ENCODE measurements at places on chromosomes 6 and 20.

DNA sequence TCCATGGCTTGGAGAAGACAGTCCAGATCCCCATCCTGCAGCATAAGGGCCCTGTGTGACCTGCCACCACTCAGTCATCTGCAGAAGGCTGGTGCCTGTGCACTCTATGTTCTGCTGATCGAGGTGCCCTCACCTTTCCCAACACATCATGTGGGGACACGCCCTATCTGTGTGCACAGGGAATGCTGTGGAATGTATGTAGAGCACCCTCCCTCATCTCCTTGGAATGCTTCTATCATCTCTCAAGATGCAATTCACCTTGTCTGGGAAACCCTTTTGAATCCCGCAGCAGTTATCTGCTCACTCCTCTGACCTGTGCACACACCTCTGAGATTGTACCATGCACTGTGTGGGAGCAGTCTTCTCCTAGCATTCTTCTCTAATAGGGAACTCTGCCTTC lies 207.2 kb upstream of the SSTR4 start:
- DNase-seq = no peak

DNA sequence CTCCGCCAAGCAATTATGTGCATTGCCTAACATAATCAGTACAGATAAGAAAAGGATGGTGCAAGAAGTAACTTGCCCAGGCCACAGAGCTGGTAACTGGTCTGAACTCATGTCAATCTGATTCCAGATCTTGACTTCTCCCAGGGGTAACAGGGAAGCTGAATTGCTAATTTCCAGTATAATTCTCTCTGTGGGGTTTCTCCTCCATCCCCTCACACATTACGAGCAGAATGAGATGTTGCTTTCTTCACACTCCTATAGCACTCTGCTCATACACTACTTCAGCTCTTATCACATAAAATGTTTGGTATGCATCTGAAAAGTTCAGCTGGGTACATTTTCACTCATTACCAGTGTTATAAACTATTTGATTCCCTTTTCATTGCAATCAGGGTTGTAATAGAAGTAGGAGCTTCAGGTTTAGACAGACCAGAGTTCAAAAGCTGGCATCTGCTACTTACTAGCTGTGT lies 24.0 kb upstream of the LRRC1 start:
- no peak for DNase-seq

GRCh38 chr20:1854246-1854645 lies 41.0 kb upstream of the SIRPA start:
- no peak for DNase-seq

GRCh38 chr6:36603222-36604089 lies 9.3 kb downstream of the SRSF3 start:
- DNase-seq = no peak

DNA sequence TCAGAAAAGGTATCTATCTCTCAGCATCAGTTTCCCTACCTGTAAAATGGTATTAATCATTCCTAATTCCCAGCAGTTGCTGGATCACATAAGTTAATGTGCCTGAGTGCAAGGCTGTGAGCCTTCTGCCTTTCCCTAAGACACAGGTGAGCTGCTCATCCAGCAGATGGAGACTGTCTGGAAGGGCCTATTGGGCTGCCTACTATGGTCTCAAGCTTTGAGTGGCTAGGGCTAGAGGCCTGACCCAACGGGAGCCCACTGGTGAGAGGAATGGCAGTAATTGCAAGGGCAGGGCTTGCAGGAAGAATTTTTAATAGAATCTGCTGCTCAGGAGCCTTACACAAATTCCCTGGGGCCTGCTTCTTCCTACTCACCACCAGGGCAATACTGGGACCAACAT lies 4.3 kb downstream of the KHDC1 start:
- no peak for DNase-seq

GRCh38 chr20:52056203-52057062 lies 135.1 kb downstream of the ZFP64 start:
- no peak for DNase-seq
